NCI-H187 (cell line): ENCODE measurements at places on chromosomes 1 and 21.

GRCh38 chr1:241722947-241723346, 70.9 kb downstream of the WDR64 start:
- DNase-seq, result no peak

- DNase-seq, result no peak
Measured at GRCh38 chr1:200381256-200381984, 28.4 kb downstream of the ZNF281 start.

GRCh38 chr21:33293811-33294216, 27.6 kb downstream of the IL10RB start:
- DNase-seq, result no peak

- DNase-seq, result no peak
Measured at GRCh38 chr1:196078691-196079090, 529.5 kb downstream of the KCNT2 start.

- DNase-seq, result no peak
Measured at GRCh38 chr1:43913051-43913501, 20.5 kb upstream of the ARTN start.

- DNase-seq, result no peak
Measured at GRCh38 chr1:11558871-11559590, 80.1 kb downstream of the DISP3 start.

DNA sequence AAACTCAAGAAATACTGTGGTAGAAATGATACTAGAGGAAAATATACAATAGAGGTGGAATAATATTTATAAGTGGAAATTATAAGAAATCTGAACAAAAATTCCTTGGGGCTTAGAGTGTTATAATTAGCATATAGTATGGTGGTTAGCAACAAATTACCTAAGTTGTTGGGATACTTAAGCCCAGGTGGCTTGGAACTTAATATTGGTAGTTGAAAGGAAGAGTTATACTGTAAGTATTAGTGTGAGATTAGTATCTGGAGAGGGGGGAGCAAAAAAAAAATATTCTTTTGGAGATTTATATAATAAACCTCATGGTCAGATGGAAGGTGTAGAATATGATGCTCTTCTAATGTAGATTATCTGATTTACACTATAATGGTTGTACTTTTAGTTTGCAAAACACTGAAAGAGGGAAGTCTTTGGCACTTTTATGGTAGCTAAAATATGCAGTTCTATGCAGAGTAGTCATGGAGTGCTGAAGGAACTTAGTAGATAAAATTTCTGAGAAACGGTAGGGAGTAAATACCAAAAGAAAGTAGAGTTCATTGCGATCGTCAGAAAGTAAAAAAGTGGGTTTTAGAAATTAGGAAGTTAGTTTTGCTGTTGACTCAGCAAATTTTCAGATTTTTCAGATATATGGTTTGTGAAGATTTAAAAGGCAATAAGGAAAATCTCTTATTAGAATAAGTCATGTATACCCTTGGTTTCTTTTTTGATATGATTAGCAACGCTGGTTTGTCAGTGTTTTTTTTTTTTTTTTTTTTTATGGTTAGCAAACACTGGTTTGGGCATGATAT, 45.7 kb downstream of the MTF2 start:
- no peak for DNase-seq

- no peak for DNase-seq
Measured at GRCh38 chr1:18727956-18728355, 97.3 kb downstream of the PAX7 start.

DNA sequence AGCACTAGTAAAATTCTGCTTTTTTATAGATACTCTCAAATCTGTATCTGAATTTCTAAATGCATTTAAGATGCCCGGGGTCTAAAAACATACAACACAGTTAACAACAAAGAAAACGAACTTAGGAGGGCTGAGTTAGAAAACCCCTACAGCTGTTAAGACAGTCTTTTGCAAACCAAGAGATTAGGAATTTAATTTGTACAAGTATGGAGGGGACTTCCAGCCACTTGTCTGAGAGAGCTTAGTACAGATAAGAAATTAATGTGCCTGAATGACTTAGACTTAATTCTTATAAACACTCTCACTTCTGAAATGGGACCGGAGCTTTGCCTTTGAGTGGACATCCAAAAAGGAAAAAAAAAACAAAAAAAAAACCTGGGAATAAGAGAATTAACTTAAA, 61.6 kb downstream of the SMYD3 start:
- DNase-seq, result no peak

DNA sequence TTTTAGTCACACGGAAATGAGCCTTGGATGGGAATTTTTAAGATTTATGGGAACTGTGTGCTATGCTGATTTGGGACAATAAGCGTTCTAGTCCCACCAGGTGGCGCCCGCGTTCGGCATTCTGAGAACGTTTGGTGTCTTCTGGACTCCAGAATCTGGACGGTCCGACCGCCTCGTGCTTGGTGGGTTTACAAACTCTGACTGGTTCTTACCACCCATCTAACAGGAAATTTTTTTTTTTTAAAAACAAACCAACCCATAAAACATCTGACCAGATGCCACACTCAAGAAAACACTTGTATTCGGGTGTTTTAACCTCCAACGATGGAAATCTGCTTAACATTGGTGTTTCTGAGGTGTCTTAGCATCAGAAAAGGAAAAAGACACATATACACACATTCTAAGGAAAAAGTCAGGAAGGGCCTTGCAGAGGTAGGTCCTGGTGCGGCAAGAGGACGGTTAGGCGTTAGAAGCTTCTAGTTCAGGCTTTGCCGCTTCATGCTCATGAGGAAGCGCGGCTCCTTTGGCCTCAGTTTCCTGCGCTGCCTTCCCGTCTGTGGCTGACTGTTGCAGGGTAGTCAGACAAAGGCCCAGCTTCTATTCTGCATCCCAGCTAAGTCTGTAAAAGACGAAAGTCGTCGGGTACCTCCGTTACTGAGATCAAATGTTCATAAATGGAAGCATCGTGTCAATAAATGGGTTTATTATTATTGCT, 814 bp upstream of the DYRK3 start:
- DNase-seq, result peak; percentile 99

DNA sequence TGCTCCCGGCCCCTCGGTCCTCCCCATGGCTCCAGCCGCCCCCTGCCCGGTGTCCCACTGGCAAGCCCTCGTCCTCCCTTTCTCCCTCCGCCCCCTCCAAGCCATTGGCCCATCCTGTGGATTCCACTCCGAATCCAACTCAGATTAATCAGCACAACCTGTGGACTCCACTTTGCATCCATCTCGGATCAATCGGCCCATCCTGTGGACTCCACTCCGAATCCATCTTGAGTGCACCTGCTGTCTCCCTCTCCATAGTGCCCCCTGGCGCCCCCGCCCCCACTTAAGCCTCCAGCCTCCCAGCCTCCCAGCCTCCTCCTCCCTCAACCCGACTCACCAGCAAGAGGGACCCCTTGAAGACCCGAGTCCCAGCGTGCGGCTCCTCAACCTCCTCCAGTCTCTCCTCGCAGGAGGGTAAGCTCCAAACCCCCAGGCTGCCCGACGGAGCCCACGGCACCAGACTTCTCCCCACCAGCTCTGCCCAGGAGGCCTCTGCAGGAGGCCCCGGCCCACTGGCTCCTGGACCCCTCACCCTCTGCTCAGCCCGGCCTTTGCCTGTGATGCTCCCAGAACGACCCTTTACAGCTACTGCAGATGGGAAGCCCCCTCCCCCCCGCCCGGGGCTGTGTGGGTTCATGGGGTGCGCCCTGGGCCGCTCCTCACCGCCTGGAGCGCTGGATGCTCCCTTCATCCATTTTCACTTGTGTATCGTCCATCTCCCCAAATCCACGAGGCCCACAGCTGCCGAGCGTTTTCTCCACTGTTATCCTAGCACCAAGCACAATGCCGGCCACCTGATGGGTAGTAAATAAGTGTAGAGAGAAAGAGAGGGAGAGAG, 40.6 kb upstream of the TSPEAR start:
- no peak for DNase-seq
